Uterine smooth muscle cell (primary cell): ENCODE measurements at places on chromosomes 12 and 14. TPM values are rescaled to one million over a fixed set of nuclear protein-coding genes. Genes with fewer than 3 reads are reported as not detected.

PRR4 gene
- total RNA-seq, result 1.1 and 1.4 TPM in 2 replicates

TMEM52B gene
- not detected in 2 replicates for total RNA-seq

TMBIM6 gene
- 361 and 382 TPM in 2 replicates for total RNA-seq

TCL1B gene
- total RNA-seq, result not detected in 2 replicates

SOAT2 gene
- 0.33 TPM in 1 of 2 replicates, not detected in the other for total RNA-seq

JDP2 gene
- 41.3 and 127 TPM in 2 replicates for total RNA-seq

FSCB gene
- total RNA-seq, result 0.12 TPM in 1 of 2 replicates, not detected in the other

ERP27 gene
- not detected in 2 replicates for total RNA-seq

AHNAK2 gene
- 91.9 and 197 TPM in 2 replicates for total RNA-seq

BEST3 gene
- 0.12 TPM in 1 of 2 replicates, not detected in the other for total RNA-seq

CMAS gene
- 29.1 and 35.6 TPM in 2 replicates for total RNA-seq

TDRD9 gene
- 0.22 and 2.2 TPM in 2 replicates for total RNA-seq

C3AR1 gene
- total RNA-seq, result 0.11 and 0.12 TPM in 2 replicates

AICDA gene
- not detected in 2 replicates for total RNA-seq

NELL2 gene
- total RNA-seq, result 0.55 TPM in 1 of 2 replicates, not detected in the other

TMTC1 gene
- 27.9 and 32.6 TPM in 2 replicates for total RNA-seq

FIGNL2 gene
- total RNA-seq, result 0.11 and 0.25 TPM in 2 replicates

BTBD6 gene
- 61.2 and 78.5 TPM in 2 replicates for total RNA-seq

GDF3 gene
- total RNA-seq, result not detected in 2 replicates
